ENCODE measurements at places on chromosomes 2 and 18. TPM values are rescaled to one million over a fixed set of nuclear protein-coding genes. Genes with fewer than 3 reads are reported as not detected.

DNA sequence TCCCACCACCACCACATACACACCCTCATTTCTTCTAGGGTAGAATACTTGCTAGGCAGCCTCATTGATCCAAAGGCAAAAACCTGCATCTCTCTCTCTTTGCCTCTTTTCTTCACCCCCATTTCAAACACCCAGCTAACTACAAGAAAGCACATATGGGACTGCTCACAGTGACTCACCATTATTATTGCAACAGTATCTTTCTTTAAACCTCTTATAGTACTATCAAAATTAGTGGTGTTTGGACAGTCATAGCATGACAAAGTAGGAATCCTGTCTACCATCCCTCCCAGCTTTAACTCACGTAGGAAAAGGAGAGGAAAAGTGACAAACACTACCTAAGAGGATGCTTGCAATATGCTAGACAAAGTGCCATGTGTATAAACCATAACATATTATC lies 422.5 kb upstream of the CRIM1 start:
- peak; percentile 50 for DNase-seq
- no peaks in the 10 kb centered on the region for H3K36me3 ChIP-seq
- no peak overlapping the region for H3K4me3 ChIP-seq
- peaks cover 5% of the 10 kb centered on the region for H3K4me1 ChIP-seq

DNA sequence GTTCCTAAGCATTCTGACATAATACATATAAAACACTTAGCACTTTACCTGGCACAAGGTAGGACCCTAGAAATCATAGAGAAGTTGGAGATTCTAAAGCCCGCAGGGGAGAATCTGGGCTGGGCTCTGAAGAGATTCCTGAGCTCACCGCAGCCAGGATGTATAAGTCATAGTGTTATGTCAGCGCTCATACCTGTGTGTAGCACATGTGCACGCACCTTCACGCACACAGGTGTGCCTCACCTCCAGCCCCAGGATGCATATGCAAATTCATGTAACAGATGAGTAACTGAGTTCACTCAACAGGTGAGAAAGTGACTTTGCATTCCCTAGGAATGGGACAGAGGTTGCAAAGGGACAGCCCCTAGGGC lies 7.9 kb upstream of the SDC1 start:
- no peaks in the 10 kb centered on the region for H3K27me3 ChIP-seq
- DNase-seq, result no peak
- H3K36me3 ChIP-seq, result no peaks in the 10 kb centered on the region
- H3K27ac ChIP-seq, result no peak overlapping the region
- no peaks in the 10 kb centered on the region for H3K4me1 ChIP-seq
- no peak overlapping the region for H3K4me3 ChIP-seq

Gene IFIH1
- 1.4 TPM for total RNA-seq

DNA sequence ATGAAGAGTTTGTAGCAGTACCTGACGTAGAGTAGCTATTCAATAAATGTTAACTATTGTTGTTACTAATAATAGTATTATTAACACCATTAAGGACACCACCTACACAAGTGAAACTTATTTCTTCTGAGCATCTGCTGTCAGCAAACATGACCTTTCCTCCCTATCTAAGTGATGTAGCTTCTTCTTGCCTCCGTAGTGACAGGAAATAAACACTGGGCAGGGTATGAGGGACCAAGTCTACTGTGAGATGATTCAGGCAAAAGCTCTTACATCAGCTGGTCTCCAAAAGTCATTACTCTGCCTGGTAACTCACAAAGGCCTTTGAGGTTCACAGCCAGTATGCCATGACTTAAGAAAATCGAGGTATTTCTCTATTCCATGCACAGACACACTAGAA lies 750.5 kb downstream of the CPS1 start:
- DNase-seq, result no peak
- H3K36me3 ChIP-seq, result no peaks in the 10 kb centered on the region
- H3K27ac ChIP-seq, result no peak overlapping the region
- H3K27me3 ChIP-seq, result no peaks in the 10 kb centered on the region

- no peaks in the 10 kb centered on the region for H3K27me3 ChIP-seq
- no peak overlapping the region for H3K27ac ChIP-seq
- H3K4me1 ChIP-seq, result no peaks in the 10 kb centered on the region
- DNase-seq, result no peak
- no peak overlapping the region for H3K4me3 ChIP-seq
- H3K36me3 ChIP-seq, result peaks cover 19% of the 10 kb centered on the region
Observed at GRCh38 chr2:33333433-33333832, 143.0 kb upstream of the RASGRP3 start.

DNA sequence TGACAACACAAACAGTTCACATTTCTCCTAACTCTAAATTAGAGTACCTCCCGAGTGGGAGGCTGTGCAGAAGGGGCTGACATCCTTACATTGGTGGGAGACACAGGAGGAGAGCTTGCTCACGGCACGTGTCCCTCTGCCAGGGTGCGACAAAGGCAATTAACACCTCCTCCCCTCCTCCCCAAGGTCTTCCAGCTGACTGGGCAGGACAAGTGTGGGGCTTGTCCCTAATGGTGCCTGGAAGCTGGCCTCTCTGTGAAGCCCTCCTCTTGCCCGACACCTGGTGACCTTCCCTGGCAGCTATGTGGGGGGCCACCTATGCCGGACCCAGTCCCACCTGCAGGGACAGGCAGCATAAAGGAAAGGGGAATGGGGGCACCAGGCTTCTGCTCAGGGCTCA lies 57.0 kb downstream of the FAM168B start:
- peaks cover 24% of the 10 kb centered on the region for H3K27me3 ChIP-seq
- no peak overlapping the region for H3K27ac ChIP-seq
- no peaks in the 10 kb centered on the region for H3K36me3 ChIP-seq
- no peaks in the 10 kb centered on the region for H3K4me1 ChIP-seq
- no peak overlapping the region for H3K4me3 ChIP-seq

Gene ANKRD36C
- 32.8 TPM for total RNA-seq

Gene TNFRSF11A
- total RNA-seq, result under 0.01 TPM

DNA sequence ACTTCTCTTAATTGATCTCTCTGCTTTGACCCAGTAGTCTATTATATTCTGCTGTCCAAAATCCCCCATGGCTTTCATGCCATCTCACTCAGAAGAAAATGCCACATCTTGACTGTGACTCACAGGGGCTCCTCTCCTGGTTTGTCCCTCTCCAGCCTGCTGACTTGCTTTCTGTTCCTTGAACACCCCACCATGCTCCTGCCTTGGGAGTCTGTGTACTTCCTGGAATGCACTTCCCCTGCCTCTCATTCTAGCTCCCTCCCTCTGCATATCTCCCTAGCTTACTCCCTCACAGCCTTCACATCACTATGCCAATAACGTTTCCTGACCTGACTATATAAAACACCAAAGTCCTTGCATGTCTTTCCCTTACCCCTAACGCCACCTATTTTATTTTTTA lies 167.2 kb downstream of the TRIB2 start:
- no peaks in the 10 kb centered on the region for H3K36me3 ChIP-seq
- peak; percentile 36 for DNase-seq
- no peak overlapping the region for H3K4me3 ChIP-seq
- no peaks in the 10 kb centered on the region for H3K27me3 ChIP-seq
- H3K4me1 ChIP-seq, result peaks cover 6% of the 10 kb centered on the region
- no peak overlapping the region for H3K27ac ChIP-seq

DNA sequence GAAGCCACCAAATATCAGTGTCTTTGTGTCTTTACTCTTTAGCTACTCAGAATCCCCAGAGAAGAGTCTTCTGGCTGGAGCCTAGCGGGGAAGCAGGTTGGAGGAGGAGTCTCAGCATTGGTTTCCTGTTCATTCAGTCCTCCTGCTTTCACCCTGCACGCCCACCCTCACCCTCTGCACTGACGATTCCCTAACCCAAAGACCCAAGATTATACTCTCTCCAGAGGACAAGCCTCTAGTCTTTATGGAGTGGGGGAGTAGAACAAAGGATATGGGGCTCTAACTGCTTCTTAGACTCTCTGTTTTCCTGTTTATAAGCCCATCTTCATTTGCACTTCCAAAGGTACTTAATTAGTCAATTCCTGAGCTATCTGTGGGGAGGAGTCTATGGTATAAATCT lies 338.8 kb downstream of the AGPS start:
- no peak overlapping the region for H3K27ac ChIP-seq
- DNase-seq, result no peak
- no peaks in the 10 kb centered on the region for H3K36me3 ChIP-seq
- no peaks in the 10 kb centered on the region for H3K4me1 ChIP-seq

DNA sequence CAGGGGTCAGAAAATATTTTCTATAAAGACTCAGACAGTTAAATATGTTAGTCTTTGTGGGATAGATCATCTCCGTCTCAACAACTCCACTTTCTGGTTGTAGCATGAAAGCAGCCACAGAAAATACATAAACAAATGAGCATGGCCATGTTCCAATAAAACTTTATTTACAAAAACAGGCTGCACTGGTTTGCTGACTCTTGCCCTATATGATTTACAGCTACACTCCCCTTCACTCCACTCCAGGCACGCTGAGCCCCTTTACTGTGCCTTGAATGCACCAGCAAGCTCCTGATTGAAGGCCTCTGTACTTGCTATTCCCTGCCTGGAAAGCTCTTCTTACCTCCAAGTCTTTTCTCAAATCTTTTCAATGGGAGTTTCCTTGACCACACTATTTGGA lies 5.8 kb upstream of the STAMBP start:
- H3K27me3 ChIP-seq, result peaks cover 10% of the 10 kb centered on the region
- no peak overlapping the region for H3K4me3 ChIP-seq
- no peak overlapping the region for H3K27ac ChIP-seq
- DNase-seq, result no peak
- H3K4me1 ChIP-seq, result no peaks in the 10 kb centered on the region

GRCh38 chr2:190835303-190835930 lies 45.2 kb upstream of the GLS start:
- no peak overlapping the region for H3K27ac ChIP-seq
- DNase-seq, result peak; percentile 89
- H3K4me1 ChIP-seq, result peaks cover 12% of the 10 kb centered on the region
- no peaks in the 10 kb centered on the region for H3K36me3 ChIP-seq
- no peak overlapping the region for H3K4me3 ChIP-seq
- H3K27me3 ChIP-seq, result no peaks in the 10 kb centered on the region

- H3K27me3 ChIP-seq, result no peaks in the 10 kb centered on the region
- no peak overlapping the region for H3K4me3 ChIP-seq
- H3K27ac ChIP-seq, result no peak overlapping the region
- no peak for DNase-seq
Observed at GRCh38 chr18:32803568-32803967, 30.7 kb upstream of the KLHL14 start.

Gene NEUROD1
- total RNA-seq, result not detected

DNA sequence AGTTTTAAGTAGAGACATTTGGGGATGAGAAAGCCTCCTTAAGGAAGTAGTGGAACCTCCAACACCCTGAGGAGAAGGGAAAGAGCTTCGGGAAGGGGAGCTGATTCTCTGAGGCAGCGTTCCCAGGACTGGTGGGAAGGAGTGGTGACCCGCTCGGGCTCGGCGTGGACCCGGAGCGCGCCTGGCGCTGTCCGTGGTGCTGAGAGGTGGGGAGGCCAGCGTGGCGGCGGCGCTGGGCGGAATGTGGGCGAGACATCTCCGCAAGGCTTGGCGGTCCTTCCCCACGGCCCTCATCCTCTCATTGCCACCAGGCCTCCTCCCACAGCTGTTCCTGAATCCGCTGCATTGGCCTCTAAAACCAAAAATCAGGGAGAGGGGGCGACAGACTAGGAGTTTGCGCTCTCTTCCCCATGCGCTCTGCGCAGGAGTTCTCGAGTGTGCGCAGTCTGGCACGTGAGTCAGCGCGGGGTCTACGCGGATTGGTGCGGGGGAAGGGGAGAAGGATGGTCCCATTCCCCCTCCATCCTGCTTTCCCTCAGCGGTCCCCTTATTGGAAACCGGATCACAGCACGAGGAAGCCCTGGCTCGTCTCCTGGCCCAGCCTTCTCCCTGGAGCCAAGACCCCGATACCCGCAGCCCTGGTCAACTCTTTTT lies 857 bp downstream of the RESP18 start:
- no peaks in the 10 kb centered on the region for H3K36me3 ChIP-seq
- peaks cover 63% of the 10 kb centered on the region for H3K27me3 ChIP-seq
- DNase-seq, result peak; percentile 21
- no peaks in the 10 kb centered on the region for H3K4me1 ChIP-seq

GRCh38 chr2:156321243-156321904 lies 11.1 kb downstream of the NR4A2 start:
- no peak overlapping the region for H3K27ac ChIP-seq
- DNase-seq, result no peak
- no peaks in the 10 kb centered on the region for H3K4me1 ChIP-seq
- H3K4me3 ChIP-seq, result peak overlapping the region; percentile 44
- no peaks in the 10 kb centered on the region for H3K27me3 ChIP-seq
- H3K36me3 ChIP-seq, result peaks cover 9% of the 10 kb centered on the region

Gene ANKRD53
- total RNA-seq, result 0.54 TPM

DNA sequence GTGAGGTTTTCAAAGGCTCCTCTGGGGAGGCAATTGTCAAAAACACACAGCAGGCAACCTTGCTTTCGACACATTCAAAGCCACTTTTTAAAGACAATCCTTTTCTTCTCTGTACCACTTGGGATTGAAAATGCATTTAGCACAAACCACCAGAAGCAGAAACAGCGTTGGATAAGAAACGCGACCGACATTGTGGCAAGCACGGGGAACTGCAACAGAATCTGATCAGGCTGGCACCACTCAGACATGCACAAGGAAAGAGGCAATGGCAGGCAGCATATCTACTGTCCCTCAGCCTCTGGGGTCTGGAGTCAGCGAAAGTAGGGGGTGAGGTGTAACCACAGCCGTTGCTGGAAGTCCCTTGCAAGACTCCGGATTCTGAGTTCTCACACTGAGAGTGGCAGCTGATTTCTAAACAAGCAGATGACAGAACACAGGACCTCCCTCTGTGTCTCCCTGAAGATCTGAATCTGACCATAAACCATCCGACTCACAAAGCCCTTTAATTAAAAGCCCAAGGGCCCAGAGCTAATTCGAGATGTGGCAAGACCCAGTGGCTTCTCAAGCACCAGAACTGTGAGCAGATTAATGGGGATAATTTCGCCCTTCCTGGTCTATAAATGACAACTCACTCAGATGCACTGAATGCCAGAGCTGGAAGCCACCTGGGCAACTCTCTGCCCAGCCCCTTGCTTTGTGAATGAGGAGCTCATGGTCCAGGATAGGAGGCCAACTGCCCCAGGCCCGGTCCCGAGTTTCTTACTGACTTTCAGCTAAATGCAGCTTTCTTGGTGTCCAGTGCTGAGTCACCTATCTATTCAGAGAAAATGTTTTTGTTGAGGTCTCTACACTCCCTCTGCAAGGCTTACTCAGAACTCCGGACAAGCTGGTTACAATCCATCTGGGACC lies 29.6 kb downstream of the CYRIA start:
- H3K4me1 ChIP-seq, result peaks cover 12% of the 10 kb centered on the region
- no peaks in the 10 kb centered on the region for H3K36me3 ChIP-seq
- H3K27ac ChIP-seq, result peak overlapping the region; percentile 36
- peak; percentile 71 for DNase-seq
- no peaks in the 10 kb centered on the region for H3K27me3 ChIP-seq

GRCh38 chr2:146415291-146415690 lies 1429.5 kb upstream of the ACVR2A start:
- no peak overlapping the region for H3K27ac ChIP-seq
- no peaks in the 10 kb centered on the region for H3K4me1 ChIP-seq
- no peaks in the 10 kb centered on the region for H3K36me3 ChIP-seq
- no peaks in the 10 kb centered on the region for H3K27me3 ChIP-seq

- no peaks in the 10 kb centered on the region for H3K4me1 ChIP-seq
- no peak for DNase-seq
- no peak overlapping the region for H3K4me3 ChIP-seq
- no peak overlapping the region for H3K27ac ChIP-seq
- H3K27me3 ChIP-seq, result peaks cover 28% of the 10 kb centered on the region
Observed at GRCh38 chr2:65500310-65501040, 68.1 kb upstream of the SPRED2 start.

Data from IMR-90 (cell line).